ENCODE measurements at places on chromosomes 16 and 17.

GRCh38 chr17:77498091-77498741 lies 357.4 kb downstream of the SEC14L1 start:
- no peak for DNase-seq

DNA sequence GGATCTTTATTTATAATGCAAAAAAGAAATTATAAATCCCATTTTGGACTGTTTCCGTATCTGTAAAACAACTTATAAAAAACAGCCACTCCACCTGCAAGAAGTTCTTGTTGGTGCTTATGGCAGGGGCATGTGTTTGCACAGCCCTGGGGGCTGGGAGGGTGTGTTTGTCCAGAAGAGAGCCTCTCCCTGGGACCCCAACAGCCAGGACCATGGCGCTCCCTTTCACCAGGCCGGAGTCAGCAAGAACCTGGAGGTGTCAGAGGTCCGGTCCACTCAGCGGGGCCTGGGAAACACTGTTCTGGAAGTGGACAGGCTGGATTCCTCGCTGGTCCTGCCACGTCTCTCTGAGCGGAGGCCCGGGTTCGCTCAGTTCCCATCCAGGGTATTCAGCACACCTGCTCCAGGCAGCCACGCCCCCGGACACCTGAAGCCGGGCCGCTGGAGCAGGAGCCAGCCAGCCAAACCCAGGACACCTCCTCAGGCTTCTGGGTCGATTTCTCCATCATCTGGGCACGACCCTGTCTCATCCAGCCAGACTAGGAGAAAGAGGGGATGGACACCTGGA lies 18.9 kb upstream of the GINS2 start:
- no peak for DNase-seq

DNA sequence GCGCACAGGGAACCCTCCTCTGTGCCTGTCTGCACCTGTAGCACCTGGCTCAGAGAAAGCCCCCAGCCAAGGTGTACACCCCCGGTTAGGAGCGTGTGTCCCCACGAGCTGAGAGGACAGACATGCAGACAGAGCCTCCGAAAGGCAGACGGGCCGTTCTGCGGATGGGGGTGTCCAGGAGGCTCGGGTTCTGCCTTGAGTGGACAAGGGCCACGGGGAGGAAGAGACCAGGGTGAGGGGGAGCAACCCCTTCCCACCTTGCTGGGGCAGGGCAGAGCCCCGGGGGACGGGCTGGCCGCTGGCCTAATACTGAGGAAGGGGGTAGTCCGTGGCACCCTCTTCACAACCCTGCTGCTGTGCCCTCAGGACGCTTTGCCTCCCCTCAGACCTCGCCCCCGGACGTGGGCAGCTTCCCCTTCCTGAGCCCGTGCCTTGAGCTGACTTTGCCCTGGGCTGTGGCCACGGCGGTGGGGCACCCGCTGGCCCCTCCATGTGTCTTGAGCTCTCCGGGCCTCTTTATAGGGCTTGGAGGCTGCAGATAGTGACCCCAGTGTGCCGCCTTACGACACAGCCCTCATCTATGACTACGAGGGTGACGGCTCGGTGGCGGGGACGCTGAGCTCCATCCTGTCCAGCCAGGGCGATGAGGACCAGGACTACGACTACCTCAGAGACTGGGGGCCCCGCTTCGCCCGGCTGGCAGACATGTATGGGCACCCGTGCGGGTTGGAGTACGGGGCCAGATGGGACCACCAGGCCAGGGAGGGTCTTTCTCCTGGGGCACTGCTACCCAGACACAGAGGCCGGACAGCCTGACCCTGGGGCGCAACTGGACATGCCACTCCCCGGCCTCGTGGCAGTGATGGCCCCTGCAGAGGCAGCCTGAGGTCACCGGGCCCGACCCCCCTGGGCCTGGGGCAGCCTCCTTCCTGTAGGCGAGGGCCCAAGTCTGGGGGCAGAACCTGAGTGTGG lies 5.7 kb downstream of the SLC22A31 start:
- DNase-seq = no peak

GRCh38 chr16:12501707-12502457 lies 301.8 kb downstream of the CPPED1 start:
- DNase-seq = no peak

GRCh38 chr17:57720386-57721035 lies 24.6 kb downstream of the CCDC182 start:
- no peak for DNase-seq

- DNase-seq = no peak
These were observed 24.9 kb downstream of the FBXO31 start for GRCh38 chr16:87358696-87359095.

DNA sequence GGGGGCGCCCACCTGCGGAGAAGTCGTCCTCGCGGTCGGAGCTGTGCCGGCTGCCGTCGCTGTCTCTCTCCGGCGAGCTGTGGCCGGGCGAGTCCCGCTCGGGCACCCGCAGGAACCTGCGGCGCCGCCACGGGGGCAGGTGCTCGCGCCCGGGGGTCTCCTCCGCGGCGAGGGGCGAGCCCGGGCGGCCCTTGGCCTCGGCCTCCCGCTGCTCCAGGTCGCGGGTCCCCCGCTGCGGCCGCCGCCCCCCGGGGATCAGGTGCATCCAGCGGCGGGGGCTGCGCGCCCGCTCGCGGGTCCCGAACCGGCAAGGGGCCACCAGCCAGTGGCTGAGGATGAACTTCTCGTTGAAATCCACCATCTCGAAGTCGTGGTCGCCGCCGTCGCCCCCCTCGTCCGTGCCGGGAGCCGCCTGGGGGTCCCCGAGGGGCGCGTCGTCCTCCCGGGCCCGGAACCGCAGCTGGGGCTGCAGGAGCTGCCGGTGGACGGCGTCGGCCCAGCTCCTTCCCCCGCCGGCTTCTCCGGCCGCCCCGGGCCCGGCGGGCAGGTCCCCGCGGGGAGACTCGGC lies 41.4 kb upstream of the BHLHA9 start:
- DNase-seq = no peak

DNA sequence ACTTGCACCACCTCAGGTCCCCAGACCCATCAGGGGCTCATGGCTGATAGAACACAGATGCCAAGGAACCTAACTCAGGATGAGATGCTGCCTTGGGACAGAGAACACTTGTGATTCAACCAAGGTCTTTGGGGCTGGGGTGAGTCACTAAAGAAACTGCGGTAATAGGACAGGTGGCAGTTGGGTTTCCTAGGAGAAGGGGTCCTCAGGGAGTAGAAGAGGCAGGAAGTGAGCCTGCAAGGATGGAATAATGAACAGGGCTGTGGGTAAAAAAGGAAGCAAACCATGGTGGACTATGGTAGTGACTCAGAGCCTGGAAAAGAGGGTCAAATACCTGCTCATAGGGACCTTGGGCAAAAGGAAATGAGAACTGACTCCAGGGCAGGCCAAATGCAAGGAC lies 6.5 kb upstream of the PNPO start:
- DNase-seq = no peak

DNA sequence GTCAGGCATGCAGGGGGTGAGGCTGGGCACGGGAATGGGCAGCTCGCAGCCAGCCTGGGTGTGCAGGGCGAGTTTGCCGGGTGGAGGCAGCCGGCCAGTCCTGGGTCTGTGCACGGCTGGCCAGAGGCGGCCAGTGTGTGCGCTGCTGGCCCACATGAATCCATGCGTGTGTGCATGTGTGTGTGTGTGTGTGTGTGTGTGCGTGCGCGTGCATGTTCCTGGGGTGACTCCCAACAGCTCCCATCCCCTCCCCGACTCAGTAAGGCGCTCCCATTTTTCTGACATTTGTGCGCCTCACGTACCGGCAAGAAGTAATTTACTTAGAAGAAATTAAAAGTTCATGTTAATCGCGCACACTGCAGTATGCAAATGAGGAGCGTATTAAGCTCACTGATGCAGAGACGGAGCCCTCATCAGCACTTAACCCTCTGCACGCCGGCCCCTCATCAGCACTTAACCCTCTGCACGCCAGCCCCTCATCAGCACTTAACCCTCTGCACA lies 55.4 kb upstream of the ACSF3 start:
- no peak for DNase-seq

GRCh38 chr16:89489898-89490438 lies 393 bp downstream of the ANKRD11 start:
- no peak for DNase-seq

DNA sequence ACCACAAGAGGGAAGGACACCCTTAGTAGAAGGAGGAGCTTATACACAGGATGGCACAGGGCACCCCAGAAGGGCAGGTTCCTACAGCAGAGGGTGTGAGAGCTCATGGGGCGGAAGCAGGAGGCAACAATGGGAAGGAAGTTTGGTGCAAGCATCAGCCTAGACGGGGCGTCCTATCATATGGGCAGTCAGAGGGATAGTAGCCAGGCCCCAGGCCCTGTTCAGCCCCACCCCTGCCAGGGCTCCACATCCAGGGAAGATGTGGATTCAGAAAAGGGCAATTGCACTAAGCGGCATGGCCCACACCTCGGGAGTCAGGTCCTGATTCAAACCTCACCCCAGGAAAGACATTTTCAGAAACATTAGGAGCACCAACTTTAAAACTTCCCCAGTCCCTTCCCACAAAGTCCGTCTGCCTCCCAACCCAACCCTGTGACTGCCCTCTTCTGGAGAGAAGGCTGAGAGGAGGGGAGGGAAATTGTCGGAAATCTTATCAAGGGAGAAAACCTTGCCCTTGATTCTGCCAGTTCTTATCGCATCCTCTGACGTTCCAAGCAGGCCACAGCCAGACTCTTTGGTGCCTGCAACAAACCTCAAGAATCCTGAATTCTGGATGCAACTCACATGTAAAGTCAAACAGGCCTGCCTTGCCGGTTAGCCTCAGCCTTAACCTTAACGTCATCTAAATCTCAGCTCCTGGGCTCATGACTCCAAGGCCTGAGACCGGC lies 198.8 kb upstream of the CDH5 start:
- DNase-seq = peak; percentile 94

DNA sequence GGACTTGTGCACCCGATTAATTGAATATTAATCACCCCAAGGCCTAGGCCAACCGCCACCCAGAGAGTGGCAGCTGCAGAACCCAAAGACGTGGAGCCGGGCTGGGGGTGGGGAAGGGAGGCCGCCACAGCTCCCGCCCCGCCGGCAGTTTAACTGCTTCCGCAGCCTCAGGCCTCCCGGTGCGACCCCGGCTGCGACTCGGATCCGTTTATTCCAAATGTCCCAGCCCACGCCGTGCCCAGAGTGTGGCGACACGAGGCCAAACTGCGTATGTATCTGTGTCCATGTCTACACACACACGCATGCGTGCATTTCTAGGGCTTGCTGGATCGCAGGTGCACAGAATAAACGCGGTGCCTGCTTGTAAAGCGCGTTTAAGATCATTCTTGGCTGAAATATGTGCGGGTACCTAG lies 802 bp upstream of the TOB1 start:
- no peak for DNase-seq

- no peak for DNase-seq
These were observed 8.8 kb downstream of the XYLT2 start for GRCh38 chr17:50354776-50355175.

GRCh38 chr17:77373299-77374169 lies 232.8 kb downstream of the SEC14L1 start:
- no peak for DNase-seq

- no peak for DNase-seq
These were observed 16.2 kb downstream of the KIF19 start for GRCh38 chr17:74342224-74342623.

DNA sequence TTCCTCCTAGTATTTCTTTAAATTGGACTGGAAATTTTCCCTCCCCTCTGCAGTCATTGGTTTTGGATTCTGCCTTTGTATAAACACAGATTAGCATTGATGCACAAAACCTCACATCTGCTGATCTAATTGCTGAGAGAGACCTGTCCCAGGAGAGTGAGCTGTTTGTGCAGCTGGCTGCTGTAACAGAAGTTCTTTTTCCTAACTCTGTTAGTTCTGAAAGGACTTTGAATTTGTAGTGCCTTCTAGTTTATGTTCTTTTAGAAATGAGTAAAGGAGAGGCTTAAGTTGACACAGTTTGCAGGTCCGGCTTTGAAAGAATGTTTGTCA lies 45.2 kb upstream of the KPNB1 start:
- DNase-seq = peak; percentile 27

DNA sequence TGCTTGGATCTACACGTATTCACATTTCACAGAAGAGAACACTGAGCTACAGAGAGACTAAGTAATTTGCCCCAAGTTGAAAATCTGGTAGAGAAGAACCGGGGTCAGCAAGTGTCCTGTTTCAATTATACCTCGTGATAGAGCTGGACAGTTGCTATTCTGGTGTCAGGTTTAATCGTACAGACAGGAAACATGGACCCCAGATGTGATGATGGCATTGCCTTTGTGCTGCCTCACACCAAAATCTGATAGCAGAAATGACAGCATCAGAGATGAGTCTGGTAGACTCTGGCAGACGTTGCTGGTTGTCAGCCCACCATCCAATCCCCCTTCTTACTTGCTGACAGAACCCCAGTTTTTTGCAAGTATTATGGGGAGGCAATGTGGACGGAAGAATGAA lies 112.1 kb upstream of the FOXF1 start:
- no peak for DNase-seq

- DNase-seq = no peak
These were observed 74.4 kb upstream of the DNAH17 start for GRCh38 chr17:78651554-78651953.

GRCh38 chr17:49162866-49163265 lies 30.3 kb downstream of the B4GALNT2 start:
- no peak for DNase-seq

DNA sequence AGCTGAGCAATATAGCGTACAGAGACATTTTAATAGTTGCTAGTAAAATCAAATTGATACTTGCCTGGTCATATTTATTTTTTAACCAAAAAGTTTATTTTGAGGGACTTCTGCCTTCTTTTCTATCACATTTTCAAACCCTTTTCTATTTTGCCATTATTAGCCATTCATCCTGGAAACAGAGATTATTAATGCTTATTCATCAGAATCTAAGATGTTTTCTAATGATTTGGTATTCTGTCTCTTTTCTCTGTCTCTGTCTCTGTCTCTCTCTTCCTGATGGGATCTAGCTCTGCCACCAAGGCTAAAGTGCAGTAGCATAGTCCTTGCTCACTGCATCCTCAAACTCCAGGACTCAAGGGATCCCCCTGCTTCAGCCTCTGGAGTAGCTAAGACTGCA lies 871.3 kb upstream of the CDH8 start:
- no peak for DNase-seq

DNA sequence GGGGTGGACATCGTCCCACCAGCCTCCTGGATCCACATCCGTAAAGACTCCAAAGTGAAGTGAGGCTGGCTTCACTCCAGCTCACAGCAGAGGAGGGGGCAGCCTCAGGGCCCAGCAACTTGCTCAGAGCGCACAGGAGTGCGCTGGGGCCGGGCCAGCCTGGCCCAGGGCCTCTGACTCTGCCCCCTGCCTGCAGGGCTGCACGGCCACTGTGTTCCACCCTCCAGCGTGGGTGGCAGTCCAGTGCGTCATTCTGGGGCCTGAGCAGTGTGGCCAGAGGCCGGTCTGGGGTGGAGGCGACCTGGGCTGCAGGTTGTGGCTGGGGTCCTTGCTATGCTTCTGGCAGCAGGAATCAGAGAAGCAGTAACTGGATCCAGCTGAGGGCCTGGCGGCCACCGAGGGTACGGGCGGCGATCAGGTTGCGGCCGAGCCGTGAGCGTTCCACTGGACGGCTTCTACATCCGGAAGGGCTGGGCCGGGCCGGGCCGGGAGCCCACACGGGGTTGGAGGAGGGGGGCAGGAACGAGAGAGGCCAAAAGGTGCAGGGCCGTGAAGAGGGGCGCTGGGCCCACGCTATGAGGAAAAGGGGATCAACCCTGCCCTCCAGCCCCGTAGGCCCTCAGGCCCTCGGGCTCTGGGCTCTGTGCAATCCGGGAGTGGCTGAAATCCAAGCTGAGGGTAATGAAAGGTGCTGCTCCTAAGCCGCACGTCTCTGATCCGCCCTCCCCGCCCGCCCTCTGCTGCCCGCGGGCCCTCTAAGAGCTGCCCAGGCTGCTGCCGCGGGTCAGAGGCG lies at the start of gene FSCN2:
Gene FSCN2, plus strand, starts transcription at position 787 of the 793 bp plus-strand sequence. CDS start 155 bp downstream, outside the sequence.
- DNase-seq = no peak

- no peak for DNase-seq
These were observed 669.0 kb upstream of the RBFOX1 start for GRCh38 chr16:6663668-6664067.

- peak; percentile 76 for DNase-seq
These were observed 85.1 kb upstream of the TBX2 start for GRCh38 chr17:61314368-61315078.
